ENCODE measurements at places on chromosomes 4 and X.

DNA sequence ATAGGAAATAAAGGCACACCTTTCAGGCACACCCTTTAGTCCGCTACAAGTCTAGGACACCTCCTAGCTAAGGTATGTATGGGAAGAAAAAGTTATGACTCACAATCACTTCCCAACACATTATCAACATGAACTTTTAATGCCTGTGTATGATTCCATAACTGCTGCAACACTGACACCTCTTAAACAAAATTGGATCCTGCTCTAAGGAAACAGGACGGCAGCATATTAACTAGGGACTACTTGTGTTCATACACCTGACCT, 2.4 kb upstream of the PPP3CA start:
- no peak for DNase-seq

DNA sequence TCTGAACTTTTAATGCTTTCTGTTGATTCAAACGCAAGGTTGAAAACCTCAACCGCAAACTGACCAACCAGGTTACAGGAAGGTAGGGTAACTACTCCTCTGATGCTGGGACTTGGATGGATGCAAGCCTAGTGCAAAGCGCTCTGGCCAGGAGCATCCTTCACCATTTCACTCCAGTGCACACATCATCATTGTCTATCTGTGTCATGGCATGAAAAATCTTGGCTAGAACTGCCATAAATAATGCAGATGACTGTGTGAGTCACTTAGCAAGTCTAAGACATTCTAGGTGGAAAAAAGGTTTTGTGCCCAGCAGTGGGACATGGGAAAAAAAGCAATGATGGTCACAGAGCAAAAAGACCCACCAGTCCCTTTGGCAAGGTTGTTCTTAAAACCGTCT, 10.9 kb downstream of the ADGRA3 start:
- DNase-seq: no peak

- DNase-seq: no peak
Observed at GRCh38 chrX:107683124-107683895, 55.0 kb downstream of the PRPS1 start.

DNA sequence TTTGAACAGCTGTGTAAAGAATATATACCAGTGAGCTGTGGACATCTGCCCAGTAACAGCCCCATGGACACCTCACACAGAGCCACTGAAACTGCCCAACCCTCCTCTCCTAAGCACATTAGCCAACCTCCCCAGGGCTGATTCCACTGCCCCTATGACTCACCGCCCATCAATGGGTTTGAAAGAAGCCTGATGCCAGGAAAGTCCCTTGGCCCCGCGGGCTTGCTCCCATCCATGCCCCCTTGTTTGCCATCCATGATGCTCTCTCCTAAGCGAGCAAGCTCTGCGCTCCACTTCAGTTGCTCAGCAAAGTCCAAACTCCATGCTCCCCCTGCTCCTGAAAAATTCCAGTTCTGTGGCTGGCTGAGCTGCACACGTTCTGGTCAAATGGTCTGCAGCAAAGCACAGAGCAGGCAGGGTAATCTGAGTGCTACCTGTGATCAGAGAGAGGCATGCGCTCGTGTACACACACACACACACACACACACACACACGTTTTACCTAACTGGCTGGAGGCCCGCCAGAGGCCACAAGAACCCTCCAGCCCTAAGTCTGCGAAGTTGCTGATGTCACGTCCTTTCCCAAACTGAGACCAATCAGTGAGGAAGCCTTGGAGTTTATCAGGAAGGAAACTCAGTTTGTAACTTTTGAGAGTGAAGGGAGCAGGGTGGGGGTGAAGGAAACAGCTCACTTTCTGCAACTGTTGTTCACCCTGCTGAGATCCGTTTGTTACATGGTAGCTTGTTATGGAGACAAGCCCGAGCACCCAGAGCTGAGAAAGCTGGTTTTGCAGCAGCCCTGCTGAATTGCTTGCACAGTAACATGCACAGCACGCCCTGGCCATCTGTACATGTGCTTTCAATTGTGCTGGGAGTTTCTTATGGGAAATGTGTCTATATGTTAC, at the start of gene ASB9:
Gene ASB9 (minus strand): TSS at position 466 of the 904 bp plus-strand sequence. CDS start 209 bp downstream, at position 257.
- peak; percentile 21 for DNase-seq

- DNase-seq: no peak
Observed at GRCh38 chr4:183636923-183637322, 22.1 kb downstream of the RWDD4 start.

Data from activated T-cell treated with anti-CD3 and anti-CD28 coated beads, Interleukin-2, amount 50 U/mL, for 48 hours (primary cell).